Daoy (cell line): ENCODE measurements at places on chromosomes 5 and 9. TPM values are rescaled to one million over a fixed set of nuclear protein-coding genes. Genes with fewer than 3 reads are reported as not detected.

Gene ROR2
- 1.8 and 2.8 TPM in 2 replicates for total RNA-seq

Gene NUDCD2
- 11.4 and 14.0 TPM in 2 replicates for total RNA-seq

Gene FOXI1
- total RNA-seq = not detected in 2 replicates

Gene TPRN
- 11.7 and 12.8 TPM in 2 replicates for total RNA-seq

Gene RORB
- 2.9 and 3.5 TPM in 2 replicates for total RNA-seq

Gene SYK
- total RNA-seq = 9.4 and 10.0 TPM in 2 replicates

Gene ADAMTS6
- total RNA-seq = 14.2 and 20.8 TPM in 2 replicates

Gene TMEM174
- total RNA-seq = not detected in 2 replicates

Gene ZNF483
- total RNA-seq = 3.1 and 7.6 TPM in 2 replicates

Gene SPAG8
- 0.57 and 0.65 TPM in 2 replicates for total RNA-seq

Gene PCDHB5
- total RNA-seq = 20.6 and 21.7 TPM in 2 replicates

Gene SLC6A19
- not detected in 2 replicates for total RNA-seq

Gene FRRS1L
- 0.03 TPM in 1 of 2 replicates, not detected in the other for total RNA-seq

Gene RAD1
- total RNA-seq = 33.4 and 127 TPM in 2 replicates
